ENCODE measurements at places on chromosomes 5 and 9.

DNA sequence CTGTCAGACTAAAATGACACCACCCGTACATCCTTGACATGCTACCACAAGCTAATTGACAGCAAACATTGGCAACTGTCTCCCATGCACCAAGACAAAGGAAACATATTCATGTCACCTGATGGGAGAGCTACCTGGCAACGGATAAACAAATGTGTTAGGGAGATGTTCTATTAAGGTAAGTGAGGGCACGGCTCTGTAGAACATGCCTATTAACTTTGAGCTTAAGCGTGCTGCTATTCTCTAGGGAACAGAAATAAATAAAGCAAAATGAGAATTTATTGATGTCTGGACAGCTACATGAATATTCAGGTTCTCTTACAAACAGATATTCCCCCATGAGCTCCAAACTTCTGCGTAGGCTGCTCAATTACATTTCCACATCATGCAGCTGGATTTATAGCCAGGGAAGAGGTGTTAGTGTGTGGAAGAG is 361.4 kb upstream of the RFX3 start:
- DNase-seq: no peak

- no peak for DNase-seq
Measured at GRCh38 chr5:159322180-159322579, 8.1 kb downstream of the IL12B start.

DNA sequence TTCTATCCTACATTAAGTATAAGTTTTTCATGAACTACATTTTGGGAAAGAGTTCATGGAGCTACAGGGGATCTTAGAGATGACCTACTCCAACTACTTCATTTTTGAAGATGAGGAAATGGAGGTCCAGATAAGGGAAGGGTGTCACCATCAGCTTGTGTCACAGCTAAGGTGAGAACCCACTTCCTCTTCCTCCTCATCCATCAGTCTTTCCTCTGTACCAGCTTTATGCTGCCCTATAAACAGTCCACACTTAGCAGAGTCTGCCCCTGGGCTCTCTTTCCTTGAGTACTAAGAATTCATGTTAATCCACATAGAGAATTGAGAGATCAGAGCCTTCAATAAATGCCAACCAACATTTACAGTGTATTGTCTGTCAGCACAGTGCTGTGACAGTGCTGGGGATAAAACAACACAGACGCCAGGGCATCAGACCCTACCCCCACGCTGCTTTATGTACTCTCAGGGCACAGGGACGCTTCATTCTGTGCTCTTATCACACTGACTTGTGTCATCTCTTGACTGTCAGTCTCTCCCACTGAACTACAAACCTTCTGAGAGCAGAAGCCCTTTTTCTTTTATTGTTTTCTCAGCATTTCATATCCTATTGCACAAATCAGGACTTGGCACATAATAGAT is 22.1 kb downstream of the ADRB2 start:
- DNase-seq: no peak

DNA sequence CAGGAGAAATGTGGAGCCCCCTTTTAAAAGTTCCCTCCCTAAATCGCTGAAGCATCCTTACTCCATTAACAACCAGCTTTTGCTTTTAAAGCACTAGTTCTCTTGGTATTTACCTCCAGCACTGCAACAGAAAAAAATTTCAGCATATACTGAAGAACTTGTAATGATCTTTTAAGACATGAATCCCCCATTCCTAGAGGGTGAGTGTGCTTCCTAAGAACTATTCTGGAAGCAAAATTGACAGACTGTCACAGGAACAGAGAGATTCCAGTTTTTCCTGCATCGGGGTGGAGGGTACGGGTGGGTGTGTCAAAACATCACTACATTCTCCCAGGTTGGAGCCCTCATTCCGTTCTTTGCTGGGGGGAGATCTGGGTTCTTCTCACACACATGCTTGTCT is 151.9 kb downstream of the EBF1 start:
- no peak for DNase-seq

DNA sequence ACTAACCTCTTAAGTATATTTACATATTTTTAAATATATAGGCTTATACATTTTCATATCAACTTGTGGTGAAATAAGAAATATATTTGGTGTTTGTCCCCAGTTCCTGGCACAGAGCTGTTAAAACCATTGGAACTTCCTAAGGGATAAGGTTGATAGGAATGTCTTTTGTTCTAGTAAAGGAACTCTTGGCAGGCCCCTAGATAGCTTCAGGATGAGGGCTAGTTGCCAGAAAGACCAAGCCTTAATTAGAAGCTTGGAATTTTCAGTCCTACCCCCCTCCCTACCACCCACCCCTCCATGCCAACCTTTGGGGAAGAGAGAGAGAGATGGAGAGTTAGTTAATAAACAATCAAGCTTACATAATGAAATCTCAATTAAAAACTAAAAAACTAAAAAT is 638.6 kb upstream of the ACO1 start:
- no peak for DNase-seq

DNA sequence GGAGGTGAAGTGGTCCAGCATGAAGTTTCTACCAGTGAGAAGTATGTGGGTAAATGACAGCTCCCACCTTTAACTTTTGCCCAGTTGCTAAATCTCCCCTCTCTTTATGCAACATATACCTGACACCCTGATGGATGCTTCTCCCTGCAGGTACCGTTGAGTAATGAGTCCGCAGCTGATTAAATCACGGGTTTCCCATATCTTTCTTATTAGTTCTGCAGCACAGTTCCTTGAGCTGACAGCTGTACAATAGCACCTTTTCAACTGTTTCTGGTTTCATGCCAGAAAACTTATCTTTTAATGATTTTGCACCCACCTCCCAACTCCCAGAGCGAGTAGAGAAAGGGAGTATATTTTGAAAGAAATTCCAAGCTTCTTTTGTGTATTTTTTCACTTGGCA is 161.0 kb upstream of the TUT7 start:
- no peak for DNase-seq

DNA sequence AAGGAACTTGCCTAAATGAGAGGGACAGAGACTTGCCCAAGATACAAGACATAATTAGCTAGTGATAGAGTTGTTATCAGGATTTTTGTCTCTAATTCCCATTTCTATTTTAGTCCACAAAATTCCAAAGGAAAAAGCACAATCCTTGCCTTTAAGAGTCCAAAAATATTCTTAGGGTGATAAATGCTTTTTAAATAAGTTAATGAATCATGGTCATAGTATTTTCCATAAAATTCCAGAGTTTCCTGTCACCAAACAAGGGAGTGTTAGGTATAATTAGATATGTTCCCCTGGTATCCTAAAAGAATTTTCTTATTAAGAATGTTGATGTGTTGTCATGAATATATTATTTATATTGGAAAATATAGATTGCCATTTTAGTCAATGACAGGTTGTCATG is 21.8 kb upstream of the CEP72 start:
- DNase-seq: no peak

Data from stimulated activated CD8-positive, alpha-beta memory T cell treated with anti-CD3 and anti-CD28 coated beads, Interleukin-2, amount 100 ng/mL, for 1 hour (primary cell).